ENCODE measurements at places on chromosomes 3 and 15. TPM values are rescaled to one million over a fixed set of nuclear protein-coding genes. Genes with fewer than 3 reads are reported as not detected.

Gene ZBBX
- total RNA-seq = not detected

Gene DGKG
- total RNA-seq = 1.0 TPM

Gene SH2D7
- 0.93 TPM for total RNA-seq

Gene NR1D2
- total RNA-seq = 29.8 TPM

Gene CCR5
- not detected for total RNA-seq

Gene LRTM1
- total RNA-seq = not detected

Gene CACNA2D2
- 3.2 TPM for total RNA-seq

Gene LAMB2
- total RNA-seq = 452 TPM

Gene IMPG2
- total RNA-seq = 2.0 TPM

Gene FBLN2
- 2.1 TPM for total RNA-seq

Gene CFAP44
- 3.5 TPM for total RNA-seq

Gene C3orf22
- total RNA-seq = not detected

Gene EPHB1
- 9.1 TPM for total RNA-seq

Gene FSIP1
- total RNA-seq = 3.3 TPM

Gene BNC1
- 0.22 TPM for total RNA-seq

Gene CFAP100
- 0.42 TPM for total RNA-seq

Gene FETUB
- total RNA-seq = not detected

Gene VEPH1
- 3.9 TPM for total RNA-seq

Gene CYP1A2
- not detected for total RNA-seq

Gene CCRL2
- total RNA-seq = 0.77 TPM

Gene ENTPD3
- total RNA-seq = 0.05 TPM

Gene CCR9
- total RNA-seq = 0.14 TPM

Gene ONECUT1
- total RNA-seq = 0.36 TPM

Gene MYZAP
- total RNA-seq = not detected

Gene ECE2
- 0.05 TPM for total RNA-seq

Gene MCTP2
- total RNA-seq = 63.2 TPM

Gene SEMA3F
- total RNA-seq = 3.1 TPM

Gene NLGN1
- 32.1 TPM for total RNA-seq

Gene PLSCR2
- not detected for total RNA-seq

Gene PYDC2
- not detected for total RNA-seq

Gene GOLGA6D
- not detected for total RNA-seq

Gene KCNAB1
- 2.0 TPM for total RNA-seq

Gene CLDN16
- total RNA-seq = 0.30 TPM

Gene SLC27A2
- 0.23 TPM for total RNA-seq

Gene BBS4
- 53.2 TPM for total RNA-seq

Gene STRIT1
- not detected for total RNA-seq

Gene TNFSF10
- not detected for total RNA-seq

Gene ATP13A5
- 0.66 TPM for total RNA-seq

Gene MOBP
- total RNA-seq = 0.32 TPM
